ENCODE measurements at places on chromosomes 5 and 9.

DNA sequence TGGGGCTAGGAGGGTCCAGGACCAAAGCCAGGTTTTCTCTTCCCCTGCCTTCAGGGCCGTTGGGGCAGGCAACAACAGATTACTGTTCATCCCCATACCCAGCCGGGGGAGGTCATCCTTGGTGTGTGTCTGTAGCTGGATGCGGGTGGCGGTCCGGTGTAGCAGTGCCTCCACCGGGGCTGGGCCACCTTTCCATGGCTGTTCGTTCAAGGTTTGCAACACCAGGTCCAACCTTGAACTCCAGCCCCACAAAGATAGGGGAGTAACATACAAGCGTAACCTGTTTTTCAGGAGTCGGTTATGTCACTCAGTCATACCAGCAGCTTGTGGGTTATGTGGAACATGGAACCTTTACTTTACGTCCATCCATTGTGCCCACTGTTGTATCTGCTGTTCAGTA, 58.5 kb upstream of the FAM120A start:
- DNase-seq: no peak

- no peak for DNase-seq
Observed at GRCh38 chr5:155311721-155312120, 298.2 kb downstream of the KIF4B start.

DNA sequence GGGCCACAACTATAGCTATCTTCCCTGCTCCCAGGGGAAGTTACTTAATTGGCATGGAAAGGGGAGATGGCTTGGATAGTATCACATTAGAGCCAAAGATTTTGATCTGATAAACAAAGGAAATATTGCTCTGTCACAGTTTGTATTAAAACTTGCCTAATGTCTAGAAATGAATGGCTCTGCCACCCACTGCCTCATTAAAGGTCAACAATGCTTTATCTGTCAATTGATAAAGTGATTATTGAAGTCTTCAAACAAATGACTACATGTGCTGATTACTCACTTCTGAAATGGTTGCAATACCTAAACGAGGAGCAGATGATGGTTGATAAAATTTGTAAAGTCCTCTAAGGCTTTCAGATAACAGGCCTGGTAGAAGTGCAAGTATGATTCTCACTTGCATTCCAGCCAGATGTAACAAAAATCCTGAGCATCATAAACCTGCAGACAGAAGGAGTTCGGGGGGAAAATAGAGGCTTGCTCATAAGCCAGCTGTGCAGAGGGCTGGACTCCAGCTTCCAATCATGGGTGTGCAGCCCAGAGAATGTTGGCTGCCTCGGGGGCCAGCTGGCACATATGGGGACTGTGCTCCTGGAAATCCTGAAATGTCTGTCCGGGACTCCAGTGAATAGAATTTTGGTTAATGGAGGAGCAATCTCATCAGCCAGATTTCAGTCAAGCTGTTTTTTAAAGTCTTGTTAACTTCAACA, 200.5 kb upstream of the SLC27A6 start:
- DNase-seq: no peak

GRCh38 chr5:143931986-143932385, 120.0 kb downstream of the HMHB1 start:
- no peak for DNase-seq

GRCh38 chr5:30804739-30805505, 388.6 kb upstream of the CDH6 start:
- DNase-seq: no peak

- DNase-seq: no peak
Observed at GRCh38 chr9:98248737-98249474, 6.5 kb downstream of the TBC1D2 start.

DNA sequence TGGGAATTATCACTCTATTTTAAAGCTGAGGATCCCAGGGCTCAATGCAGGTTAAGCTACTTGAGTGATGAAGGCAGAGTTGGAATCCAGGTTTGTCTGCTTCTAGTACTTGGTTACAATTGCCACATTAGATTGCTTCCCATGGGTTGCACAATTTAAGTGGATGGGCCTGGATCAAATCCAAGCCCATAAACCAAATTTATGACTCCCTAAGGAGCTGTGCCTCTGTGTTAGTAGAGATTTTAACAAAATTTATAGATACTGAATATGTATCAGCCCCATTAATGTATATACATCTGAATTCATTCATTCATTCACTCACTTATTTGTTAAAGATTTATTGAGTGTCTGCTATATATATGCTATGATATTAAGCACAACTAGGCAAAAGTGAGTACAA, 332.3 kb upstream of the KLF9 start:
- DNase-seq: no peak

DNA sequence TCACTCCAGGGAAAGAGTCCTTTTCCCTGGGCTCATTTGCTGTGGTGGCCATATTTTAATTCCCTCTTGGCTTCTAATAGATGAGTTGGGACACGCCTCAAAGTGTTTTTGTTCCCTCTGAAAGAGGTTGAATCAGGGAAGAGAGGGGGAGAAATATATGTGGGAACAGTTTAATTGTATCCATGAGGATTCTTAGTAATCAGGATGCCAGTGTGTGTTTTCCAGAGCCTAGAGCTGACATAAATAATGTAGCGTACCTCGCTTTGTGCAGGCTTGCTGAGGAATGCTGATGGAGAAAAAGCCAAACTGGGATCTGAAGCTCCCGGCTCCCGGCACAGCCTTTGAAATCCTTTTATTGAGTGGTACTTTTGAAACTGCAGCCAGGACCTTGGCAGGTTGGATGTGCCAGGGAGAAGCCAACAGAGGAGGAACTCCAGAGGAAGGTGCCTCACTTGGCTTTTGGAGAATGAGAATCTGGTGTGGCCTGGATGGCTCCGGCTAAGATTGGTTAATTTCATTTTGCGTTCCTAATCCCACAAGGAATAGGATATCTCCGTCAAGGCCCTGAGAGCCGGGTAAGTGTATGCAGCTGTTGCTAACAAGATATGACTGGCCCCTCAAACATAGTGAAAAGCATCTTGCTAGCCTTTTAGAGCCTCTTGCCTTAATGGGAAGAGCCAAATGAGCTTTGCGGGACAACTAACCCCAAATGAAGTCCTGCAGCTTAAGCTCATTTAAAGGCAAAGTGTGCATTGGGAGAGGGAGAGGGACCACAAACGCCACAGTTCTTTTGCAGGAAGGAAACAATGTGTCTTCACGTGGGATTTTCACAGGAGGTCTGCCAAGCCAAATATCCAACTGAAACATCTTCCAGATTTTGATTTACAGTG, 471.1 kb upstream of the WWC1 start:
- no peak for DNase-seq

DNA sequence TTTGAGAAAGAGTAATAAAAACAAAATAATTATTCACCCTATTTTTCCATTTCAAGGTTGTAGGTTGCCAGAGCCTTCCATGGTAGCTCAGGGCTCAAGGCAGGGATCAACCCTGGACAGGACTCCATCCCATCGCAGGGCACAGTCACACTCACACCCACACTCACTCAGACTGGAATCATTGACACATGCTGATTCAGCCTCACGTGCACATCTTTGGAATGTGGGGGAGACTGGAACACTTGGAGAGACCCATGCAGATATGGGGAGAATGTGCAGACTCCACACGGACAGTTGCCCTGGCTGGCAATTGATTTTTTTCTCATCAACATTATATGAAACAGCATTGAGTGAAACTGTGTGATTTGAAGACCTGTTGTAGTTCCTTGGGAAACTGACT, 234.1 kb downstream of the ADGRV1 start:
- no peak for DNase-seq

DNA sequence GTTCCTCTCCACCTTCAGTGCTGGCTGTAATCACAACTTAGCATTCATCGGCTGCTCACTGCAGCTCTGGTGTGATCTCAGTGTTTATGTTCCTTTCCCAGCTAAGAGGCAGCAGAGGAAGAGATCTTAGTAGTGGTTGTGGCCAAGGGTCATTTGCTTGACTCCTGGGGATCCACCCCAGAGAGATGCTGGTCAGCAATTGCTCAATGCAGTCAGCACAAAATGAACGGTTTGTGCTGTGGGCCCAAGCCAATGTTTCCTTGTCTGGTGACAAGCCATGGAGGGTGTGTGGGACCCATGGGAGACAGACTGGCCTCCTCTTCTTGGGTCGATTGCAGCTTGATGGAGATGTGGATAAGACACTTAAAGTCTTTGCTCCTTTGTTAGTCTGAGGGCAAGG, 16.1 kb upstream of the FRMD3 start:
- no peak for DNase-seq

DNA sequence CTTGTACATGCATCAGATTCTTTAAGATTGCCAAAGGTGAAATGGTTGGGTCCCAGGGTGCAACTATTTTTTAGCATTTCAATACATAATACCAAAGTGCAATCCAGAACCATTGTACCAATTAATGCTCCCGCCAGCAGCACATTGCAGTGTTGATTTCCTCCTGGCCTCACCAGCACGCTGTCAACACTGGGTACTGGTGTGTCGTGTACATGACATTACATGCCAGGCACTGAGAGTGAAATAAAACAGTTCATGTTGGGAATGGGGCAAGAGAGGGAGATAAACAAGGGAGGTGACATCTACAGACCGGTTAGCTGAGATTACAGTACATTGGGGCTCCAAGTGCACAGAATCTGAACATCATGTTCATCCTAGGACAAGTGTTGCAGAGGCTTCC, 37.8 kb downstream of the HMGCS1 start:
- DNase-seq: no peak

GRCh38 chr9:120912958-120913646, 13.5 kb downstream of the TRAF1 start:
- no peak for DNase-seq

DNA sequence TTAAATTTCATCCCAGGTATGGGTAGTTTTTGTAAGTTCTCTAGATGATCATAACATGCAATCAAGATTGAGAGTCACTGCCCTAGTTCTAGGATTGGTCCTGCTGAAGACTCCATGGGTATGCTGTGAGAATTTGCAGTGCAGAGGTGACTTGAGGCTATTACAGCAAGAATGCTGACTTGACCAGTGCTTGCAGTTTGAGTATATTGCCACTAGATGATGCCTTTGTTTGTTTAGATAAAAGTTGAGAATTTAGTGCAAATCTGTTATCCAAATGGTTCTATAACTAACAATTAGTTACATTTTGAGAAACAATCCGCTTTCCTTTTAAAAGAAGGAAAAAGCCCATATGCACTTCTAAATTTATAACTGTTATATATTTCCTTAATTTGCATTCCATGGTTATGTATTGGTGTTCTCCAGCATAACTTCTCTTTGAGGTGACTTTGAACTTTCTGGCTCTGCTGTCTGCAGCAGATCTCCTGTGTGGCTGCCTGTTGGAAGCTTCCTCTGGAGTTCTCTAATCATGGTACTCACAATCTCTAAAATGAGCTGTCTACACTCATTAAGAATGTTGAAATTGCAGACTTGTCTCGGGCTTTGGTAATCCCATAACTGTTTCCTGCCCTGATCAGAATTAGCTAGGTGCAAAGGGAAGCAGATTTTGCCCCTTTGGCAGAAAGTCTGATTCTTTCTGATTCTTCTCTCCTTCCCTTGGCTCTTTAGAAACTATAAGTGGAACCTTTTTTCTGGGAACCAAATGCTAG, 24.9 kb downstream of the MELK start:
- DNase-seq: no peak

GRCh38 chr5:107594253-107595045, 76.3 kb downstream of the EFNA5 start:
- DNase-seq: no peak

Measured in activated effector memory CD4-positive, alpha-beta T cell treated with Interleukin-2 at 50 U/mL for 16 hours (primary cell).